ENCODE measurements at places on chromosomes 1 and 21.

DNA sequence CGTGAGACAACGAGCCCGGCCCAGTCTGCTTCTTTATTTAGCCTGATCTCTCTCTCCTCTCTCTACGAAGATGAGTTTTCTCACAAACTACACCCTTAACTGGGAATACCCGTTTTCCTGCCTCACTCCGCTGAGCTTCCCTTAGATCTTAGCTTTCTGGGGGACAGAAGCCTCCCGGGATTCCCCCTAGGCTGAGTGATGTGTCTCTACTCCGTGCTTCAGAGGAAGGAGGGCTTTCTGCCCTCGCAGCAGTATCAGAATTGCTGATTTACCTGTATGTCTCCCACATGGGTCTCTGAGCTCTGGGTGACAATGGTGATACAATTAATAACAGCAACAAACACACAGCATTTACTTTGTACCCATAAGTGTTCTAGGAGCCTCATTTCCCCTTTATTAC lies 1.0 kb downstream of the ZBTB17 start:
- DNase-seq, result no peak

- no peak for DNase-seq
These were observed 23.8 kb downstream of the OTUD7B start for GRCh38 chr1:149986486-149987296.

- DNase-seq, result no peak
These were observed 70.7 kb downstream of the C1orf21 start for GRCh38 chr1:184457500-184457899.

DNA sequence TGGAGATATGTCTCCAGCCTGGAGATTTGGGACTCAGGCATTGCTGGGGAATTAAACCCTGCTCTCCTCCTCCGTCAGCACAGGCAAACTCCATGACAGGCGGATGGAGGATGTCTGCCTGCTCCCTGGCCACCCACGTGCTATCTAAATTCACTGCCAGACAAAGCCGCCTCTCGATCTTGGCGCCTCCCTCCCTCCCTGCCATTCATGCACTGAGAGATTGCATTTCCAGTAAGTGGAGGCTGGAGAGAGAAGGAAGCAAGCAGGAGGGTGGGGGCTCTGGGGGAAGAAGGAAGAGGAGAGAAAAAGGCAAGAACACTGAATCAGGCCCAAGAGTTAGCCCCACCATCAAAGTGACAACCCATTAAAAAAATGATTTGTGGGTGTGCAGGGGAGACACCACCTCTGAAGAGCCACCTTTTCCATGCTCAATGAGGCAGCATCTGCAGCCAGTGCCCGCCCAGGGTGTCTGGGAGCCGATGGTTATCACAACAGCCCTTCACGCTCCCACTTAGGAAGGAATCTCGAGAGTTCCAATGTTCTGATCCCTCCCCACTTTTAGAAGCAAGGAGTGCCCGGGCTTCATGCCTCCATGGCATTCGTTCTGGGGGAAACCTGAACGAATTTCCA lies 183.0 kb downstream of the HIVEP3 start:
- DNase-seq, result no peak

GRCh38 chr1:110312188-110313121 lies 26.7 kb upstream of the RBM15 start:
- DNase-seq, result peak; percentile 68

DNA sequence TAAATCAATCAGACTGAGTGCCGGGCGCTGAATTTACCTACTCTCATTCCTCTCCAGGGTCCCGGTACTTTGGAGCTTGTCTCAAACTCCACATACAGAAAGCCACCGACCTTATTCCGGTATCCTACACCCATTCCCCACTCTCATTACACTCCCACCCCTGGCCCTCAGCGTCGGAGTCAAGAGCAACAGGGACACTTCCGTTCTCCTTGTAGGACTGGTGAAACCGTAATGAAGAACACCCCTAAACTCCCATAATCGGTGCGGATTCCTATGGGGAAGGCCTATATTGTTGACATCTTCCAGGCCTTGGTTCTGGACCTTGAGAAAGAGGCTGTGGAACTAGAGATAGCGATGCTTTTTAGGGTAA lies 798 bp downstream of the ZBED6 start:
- peak; percentile 46 for DNase-seq

GRCh38 chr1:117046781-117047180 lies 13.3 kb upstream of the TTF2 start:
- DNase-seq, result no peak

DNA sequence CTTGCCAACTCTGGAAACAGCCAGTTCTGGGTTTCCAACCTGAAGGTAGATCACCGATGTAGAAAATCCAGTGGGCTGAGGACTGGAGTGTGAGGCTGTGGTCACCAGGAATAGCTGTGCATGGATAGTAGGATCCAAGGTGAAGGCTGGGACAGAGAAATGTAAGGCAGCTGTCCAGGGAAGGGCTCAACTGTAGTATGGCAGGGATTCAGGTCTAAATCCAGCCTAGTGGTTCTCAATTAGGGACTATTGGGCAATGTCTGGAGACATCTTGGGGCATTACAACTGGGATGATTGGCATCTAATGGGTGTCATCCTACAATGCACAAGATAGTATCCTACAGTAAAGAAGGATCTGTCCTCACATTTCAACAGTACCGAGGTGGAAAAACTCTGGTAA lies 67.7 kb upstream of the RUNX1 start:
- no peak for DNase-seq

DNA sequence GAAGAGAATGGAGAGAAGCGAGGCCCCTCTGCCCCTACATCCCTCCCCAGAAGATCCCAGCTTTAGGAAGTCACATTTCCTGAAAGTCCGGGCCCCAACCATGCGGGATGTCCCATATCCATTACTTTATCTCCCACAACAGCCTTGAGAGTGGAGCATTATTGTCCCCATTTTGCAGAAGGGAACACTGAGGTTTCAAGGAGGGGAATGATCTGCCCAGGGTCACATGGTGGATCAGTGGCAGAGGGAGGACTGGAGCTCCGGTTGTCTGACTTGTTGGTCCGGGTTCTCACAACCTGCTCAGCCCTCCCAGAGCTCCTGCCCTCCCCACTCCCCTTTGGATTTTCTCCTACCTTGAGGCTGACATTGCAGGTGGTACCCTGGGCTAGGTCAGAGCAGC lies 2.2 kb upstream of the CRYBG2 start:
- no peak for DNase-seq

GRCh38 chr1:28314547-28314941 lies 14.3 kb upstream of the MED18 start:
- DNase-seq, result no peak

GRCh38 chr1:20871419-20871818 lies 84.3 kb upstream of the HP1BP3 start:
- DNase-seq, result no peak

GRCh38 chr1:95233737-95234500 lies at the start of gene RWDD3:
Gene RWDD3, plus strand, starts transcription at chr1:95234210. Its CDS starts 21 bp downstream, at chr1:95234231.
- DNase-seq, result peak; percentile 66

DNA sequence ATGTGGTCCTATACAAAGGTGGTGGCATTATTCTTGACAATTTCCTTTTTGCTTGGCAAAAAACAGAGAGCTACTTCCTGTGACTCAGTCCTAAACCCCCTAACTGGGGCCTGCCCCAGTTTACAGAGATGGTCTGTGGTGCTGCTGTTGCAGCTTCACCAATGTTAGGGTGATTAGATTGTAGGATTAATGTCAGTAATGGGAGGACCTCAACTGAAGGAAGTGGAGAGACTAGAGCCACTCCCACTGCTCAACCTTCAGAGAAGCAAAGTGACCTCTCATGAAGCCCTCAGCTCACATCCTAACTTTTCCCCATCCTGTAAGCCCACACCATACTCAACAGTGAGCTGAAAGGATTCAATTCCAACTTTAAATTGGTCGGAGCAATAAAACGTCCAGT lies 3.6 kb downstream of the S100A6 start:
- no peak for DNase-seq

GRCh38 chr1:162660574-162660973 lies 28.3 kb downstream of the DDR2 start:
- DNase-seq, result no peak

DNA sequence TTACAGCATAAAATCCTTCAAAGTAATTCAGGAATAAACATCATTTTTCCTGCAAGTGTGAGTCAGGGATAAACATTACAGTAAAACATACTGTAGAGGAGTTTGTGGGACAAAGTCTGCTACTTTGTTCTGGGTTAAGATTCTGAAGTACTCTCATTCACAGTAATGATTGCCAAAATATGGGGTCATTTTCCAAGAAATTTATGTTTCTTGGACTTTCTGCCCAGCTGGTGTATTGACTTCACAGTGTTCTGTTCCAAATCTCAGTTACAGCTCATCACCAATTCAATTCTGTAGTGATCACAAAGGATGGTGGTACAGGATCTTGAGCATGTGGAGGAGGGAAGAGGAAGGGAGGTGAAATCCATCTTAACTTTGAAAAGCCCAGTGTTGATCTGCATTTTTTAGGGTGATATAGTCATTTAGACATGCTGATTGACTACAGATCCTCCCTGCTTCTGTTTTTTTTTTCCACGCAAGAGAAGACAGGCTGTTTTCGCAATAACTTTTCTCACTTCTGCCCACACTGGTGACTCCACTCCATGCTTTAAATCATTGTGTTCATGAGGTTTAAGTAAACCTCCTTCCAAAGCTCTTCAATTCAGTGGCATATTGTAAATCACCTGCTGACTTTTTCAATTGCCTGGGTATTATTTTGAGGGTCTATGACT lies 60.4 kb upstream of the C1orf53 start:
- DNase-seq, result no peak

DNA sequence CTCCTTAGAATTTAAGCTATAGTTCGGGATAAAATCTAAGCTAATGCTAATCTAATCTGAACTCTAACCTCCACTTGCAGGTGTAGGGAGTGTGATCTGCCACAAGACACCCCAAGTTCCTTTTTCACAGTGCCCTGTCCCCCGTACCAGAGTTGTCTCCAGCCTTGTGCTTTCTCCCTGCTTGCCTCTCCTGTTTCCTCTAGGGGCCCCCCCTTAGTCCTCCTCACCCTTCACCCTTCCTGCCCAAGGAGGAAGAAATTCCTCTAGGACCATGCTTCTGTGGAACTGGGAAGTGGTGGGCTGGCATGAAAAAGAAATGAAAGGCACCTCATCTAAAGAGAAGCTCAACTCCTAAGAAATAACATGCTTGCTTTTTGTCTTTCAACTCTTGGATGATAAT lies 50.2 kb upstream of the BCL9 start:
- no peak for DNase-seq

- DNase-seq, result no peak
These were observed 3.1 kb downstream of the PRKAB2 start for GRCh38 chr1:147169171-147169570.

DNA sequence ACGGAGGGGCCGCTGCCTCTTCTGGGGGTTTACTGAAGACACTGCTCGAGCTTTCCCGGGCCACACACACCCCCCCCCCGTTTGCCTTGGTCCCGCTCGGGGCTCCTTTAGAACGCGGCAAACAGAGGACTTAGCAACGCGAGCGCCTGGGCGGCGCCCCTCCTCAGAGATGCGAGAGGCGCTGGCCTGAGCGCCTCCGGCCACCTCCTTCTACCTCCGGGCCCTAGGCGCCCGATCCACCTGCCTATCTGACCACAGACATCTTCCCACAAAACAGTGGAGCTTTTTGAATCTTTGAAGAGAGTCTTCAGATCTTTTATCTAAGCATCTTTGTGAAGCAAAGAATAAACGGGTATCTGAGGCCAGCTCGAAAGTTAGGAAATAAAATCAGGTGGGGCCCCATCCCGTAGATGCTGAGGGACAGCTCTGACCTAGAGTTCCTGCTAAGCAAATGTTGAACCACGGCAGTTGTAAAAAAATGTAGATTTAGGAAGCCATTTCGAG lies 436 bp upstream of the TTLL7 start:
- peak; percentile 82 for DNase-seq

- DNase-seq, result no peak
These were observed 36.4 kb upstream of the CLDN14 start for GRCh38 chr21:36516281-36516680.

DNA sequence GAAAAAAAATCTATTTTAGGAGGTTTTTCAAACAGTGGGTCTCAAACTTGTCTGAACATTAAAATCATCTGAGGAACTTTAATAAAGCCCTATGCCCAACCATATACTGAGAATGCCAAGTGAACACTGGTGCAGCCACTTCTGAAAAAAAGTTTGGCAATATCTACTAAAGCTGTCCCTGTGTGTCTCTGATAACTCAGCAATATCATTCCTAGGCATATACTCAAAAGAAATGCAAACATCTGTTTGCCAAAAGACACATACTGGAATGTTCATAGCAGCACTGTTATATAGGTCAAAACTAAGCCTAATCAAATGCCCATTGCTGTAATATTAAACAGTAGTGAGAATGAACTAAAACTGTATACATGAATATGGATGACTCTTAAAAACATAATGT lies 74.2 kb upstream of the RGS4 start:
- DNase-seq, result no peak

DNA sequence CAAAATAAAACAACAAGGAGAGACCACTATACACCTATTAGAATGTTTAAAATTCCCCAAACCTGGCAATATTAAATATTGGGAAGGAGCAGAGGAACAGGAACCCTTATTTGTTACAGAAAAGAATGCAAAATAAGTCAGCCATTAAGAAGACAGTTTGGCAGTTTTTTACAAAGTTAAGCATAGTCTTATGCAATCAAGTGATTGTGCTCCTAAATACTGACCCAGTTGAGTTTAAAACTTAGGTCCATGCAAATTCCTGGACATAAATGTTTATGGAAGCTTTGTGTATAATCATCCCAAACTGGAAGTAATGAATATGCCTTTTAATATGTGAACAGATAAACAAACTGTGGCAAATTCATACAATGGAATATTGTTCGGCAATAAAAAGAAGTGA lies 72.9 kb upstream of the RGS4 start:
- DNase-seq, result no peak

DNA sequence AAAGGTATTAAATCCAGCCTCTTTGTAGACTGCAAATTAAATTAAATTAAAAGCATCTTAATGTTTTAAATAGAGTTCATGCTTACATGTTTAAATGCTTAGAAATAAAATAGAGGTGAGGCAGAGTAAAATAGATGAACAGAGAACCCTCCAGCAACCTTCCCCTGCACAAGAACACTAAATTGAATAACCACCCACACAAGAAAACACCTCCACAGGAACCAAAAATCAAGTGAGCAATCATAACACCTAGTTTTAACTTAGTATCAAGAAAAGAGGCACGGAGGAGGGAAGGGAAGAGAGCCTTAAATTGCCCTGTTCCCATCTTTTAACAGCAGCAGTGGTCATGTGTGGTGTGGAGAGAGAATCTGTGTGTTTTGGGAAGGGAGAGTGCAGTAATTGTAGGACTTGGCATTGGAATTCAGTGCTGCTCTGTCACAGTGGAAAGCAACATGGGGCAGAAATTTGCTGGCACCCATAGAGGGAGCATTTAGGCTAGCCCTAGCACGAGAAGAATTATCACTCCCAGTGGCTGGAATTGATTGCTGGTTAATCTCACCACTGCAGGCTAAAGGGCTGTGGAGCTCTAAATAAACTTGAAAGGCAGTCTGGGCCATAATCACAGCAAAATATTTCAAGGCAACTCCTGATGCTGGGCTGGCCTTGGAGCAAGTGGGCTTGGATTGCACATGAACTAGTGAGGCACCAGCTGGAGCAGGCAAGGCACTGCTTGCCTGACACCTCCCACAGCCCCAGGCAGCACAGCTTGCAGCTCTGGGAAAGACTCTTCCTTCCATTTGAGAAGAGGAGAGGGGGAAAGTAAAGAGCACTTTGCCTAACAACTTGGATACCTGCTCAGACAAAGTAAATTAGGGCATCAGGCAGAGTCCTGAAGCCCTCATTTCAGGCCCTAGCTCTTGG lies 1478.8 kb downstream of the NCAM2 start:
- DNase-seq, result peak; percentile 4

Measured in NCI-H2171 (cell line).